ENCODE measurements at places on chromosomes 5 and 9.

GRCh38 chr5:42894057-42894456 lies 82.4 kb upstream of the SELENOP start:
- no peak for DNase-seq

DNA sequence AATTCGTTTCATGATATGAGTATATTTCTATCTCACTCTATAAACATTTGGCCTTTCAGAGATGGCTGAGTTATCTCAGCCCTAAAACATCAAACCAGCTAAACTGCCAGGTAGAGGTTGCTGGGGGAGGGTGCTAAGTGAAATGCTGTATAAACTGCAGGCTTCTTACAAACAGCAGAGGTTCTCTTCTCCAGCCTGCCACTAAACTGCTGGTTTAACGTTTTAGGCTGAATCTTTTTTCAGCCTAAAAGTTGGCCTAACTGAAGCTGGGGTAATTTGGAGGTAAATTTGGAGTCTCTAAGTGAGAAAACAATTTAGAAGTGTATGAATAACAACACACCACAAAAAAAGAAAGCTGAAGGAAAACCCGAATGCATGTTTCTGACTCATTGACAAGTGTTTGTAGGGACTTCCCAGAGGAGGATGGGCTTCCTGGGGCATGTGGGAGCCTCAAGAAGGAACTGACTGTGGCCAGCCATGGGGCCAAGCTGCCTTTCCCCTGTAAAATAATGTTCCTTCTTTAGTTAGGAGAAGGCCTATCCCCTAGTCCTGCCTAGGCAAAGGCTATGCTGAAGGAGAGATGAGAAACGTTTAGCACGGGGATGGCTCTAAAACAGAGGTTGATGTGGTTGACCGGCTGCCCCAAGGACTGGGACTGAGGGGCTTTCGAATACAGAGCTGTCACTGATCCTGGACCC lies 44.3 kb downstream of the SLC28A3 start:
- DNase-seq: no peak

GRCh38 chr9:4297786-4298254 lies 2.0 kb downstream of the GLIS3 start:
- DNase-seq: peak; percentile 62

DNA sequence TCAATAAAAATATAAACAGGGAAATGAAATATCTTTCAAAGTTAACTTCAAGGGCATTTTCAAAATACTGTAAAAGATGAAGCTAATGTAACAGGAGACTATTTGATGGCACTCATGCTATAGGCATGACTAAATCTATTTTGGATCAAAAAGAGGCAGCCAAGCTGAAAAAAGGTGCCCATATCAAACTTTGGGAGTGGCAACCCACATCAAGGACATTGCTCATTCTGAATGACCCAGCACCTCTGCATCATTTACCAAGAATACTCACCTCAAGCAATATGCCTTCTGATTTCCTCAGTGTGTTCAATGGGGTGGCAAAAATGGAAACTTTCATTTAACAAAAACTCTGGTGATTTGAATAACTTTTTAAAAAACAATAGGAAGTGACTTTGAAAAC lies 853.3 kb downstream of the TLE1 start:
- DNase-seq: no peak

DNA sequence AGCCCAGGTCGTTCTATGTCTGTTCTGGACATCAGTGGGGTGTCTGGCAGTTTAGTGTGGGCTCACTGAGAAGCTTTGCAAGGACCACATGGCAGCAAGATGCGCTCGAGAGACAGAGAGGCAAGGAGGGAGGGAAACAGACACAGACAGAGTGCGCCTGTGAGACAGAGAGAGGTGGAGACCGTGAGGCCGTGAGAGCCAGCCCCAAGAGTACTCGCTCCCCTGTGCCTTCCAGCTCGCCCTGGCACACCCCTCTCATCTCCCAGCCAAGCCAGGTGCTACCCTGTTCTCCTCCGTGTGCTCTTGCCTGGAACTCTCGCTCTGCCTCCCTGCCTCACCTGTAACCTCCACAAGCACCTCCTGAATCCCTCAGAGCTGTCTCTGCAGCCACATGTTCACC lies 106.8 kb downstream of the EHMT1 start:
- DNase-seq: no peak

GRCh38 chr5:56475689-56476486 lies 242.8 kb upstream of the ANKRD55 start:
- no peak for DNase-seq

DNA sequence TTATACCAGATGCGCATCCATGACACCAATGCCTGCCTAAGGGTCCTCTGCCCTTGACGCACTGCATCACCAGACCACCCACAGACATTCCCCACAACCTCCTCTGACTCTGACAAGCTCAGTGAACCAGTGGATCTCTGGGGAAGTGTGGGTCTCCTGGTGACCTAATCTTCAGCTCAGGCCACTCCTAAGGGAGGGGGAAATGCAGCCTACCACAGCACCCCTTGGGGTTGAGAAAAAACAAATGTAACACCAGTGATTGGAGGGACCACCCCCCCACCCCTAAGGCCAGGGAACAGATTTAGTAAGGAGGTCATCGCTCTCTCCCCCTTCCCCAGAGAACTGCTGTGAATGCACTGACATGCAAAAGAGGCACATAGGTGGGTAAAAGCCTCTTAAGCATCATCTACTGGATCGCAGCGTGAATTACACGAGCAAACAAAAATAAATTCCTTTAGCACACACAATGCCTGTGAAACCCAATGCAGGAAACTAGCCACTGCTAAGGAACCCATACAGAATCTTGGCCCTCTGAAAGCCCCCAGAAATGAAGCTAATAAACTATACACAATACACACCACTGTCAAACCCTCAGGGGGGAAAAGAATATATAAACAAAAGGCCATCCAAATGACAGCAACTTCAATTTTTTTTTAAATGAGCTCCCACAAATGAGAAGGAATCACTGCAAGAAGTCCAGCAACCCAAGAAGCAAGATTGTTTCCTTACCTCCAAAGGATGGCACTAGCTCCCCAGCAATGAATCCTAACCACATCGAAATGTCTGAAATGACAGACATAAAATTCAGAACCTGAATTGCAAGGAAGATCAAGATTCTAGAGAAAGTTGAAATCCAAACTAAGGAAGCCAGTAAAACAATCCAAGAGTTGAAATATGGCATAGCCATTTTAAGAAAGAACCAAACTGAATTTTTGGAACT lies 513.7 kb upstream of the PTGER4 start:
- no peak for DNase-seq

- DNase-seq: no peak
Measured at GRCh38 chr5:154333016-154333415, 112.8 kb upstream of the SAP30L start.

DNA sequence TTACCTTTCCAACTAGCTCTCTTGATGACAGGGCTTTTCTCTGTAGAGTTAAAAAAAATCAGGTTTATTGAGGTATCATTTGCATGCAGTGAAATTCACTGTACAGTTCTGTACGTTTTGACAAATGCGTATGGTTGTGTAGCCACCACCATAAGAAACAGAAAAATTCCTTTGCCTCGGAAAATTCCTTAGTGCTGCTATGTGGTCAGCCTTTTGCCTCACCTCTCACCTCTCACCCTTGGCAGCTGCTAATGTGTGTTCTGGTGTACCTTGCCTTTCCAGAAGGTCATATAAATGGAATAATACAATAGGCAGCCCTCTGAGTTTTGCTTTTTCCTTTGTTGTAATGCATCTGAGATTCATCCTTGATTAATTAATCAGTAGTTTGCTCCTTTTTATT lies 28.4 kb downstream of the PCSK5 start:
- no peak for DNase-seq

GRCh38 chr5:149415066-149415967 lies 36.2 kb upstream of the IL17B start:
- no peak for DNase-seq

DNA sequence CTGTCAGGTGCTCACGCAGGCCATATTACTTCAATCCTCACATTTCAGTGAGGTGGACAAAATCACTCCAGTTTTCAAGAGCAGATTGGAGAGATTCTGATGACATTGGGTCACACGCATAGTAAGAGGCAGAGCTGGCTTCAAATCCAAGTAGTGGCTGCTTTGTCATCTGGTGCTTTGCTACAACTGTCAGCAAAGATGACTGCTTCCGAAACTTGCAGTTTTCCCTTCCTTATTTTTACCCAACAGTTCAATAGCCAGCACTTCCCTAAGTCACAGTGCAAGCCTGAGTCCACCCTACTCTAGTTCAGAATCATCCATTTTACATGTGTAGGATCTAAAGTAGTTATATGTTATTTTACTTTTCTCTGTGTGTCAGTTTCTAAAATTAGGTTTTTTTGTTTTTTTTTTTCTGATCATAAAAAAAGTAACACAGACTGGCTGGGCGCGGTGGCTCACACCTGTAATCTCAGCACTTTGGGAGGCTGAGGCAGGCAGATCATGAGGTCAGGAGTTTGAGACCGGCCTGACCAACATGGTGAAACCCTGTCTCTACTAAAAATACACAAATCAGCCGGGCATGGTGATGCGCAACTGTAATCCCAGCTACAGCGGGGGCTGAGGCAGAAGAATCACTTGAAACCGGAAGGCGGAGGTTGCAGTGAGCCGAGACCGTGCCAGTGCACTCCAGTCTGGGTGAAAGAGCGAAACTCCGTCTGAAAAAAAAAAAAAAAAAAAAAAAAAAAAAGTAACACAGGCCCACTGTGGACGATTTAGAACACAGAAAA lies 49.6 kb downstream of the ANKDD1B start:
- no peak for DNase-seq

DNA sequence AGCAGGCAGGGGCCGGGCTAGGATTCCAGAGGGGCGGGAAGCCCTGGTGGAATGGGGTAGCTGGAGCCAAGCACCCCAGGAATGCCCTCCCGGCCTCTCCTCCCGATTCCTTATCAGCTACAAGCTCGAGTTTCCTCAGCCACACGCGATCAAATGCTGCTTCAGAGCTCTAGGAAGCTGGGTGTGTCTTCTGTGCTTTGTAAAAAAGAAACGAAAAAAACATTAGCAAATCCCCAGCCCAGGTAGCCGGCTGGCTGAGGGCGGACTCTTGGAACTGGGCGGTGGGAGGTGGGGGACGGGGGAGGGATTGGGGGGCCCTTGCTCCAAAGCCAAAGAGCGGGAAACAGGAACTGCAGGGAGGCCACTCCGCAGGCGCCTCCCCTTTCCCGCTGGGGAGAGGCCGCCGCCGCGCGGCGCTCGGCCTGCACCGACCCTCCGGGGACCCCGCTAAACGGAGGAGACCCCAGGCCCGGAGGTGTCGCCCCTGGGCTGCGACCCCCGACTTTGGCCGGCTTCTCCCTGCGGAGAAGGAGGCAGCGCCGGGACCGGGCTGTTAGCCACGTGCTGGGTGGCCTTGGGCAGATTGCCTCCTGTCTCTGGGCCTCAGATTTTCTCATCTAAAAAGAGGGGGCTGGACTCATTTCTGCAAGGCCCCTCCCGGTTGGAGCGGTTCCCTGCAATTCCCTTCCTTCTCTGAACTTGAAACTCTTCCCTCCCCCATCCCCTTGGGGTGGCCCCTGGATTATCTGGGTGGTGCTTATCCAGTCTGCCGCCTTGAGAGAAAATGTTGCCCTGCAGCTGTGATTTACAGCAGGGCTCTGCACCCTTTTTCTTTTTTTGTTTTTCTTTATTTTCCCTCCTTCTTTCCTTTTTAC lies 40.9 kb upstream of the FABP6 start:
- DNase-seq: peak; percentile 88

GRCh38 chr5:116487045-116487444 lies 87.6 kb downstream of the SEMA6A start:
- DNase-seq: no peak

GRCh38 chr5:15550502-15551112 lies 50.6 kb downstream of the FBXL7 start:
- no peak for DNase-seq

GRCh38 chr5:181044662-181045305 lies 4.7 kb downstream of the BTNL9 start:
- DNase-seq: peak; percentile 49

DNA sequence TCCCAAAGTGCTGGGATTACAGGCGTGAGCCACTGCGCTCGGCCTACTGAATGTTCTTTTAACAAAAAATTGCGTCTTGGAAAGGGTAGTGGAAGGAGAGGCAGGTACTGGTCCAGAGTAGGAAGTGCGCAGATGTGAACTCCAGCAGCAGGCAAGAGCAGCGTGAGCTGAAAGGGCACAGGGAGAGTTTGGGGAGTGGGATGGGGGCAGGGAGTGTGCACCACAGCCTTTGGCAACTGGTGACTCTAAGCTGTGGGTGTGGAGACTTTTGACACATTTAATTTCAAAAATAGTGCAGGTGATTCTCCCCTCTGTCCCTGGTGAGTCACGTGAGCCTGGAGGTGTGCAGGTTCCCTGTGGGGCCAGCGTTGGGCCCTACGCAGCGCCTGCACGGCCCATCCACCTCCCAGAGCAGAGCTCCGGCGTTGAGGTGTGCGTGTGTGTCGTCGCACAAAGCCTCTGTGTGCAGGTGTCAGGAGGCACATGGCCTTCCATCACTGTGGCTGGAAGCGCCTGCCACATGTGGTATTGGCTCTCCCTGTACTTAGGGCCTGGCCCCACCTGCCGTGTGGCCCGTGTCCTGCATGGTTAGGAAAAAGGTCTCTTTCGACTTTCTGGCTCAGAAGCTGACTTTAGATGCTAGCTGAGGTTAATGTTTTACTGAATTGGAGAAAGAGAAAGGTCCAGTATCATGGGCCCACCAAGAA lies 11.5 kb downstream of the SQSTM1 start:
- no peak for DNase-seq

- DNase-seq: no peak
Measured at GRCh38 chr5:156421798-156422197, 94.8 kb downstream of the SGCD start.

GRCh38 chr5:170161069-170161468 lies 55.4 kb downstream of the FOXI1 start:
- DNase-seq: no peak

DNA sequence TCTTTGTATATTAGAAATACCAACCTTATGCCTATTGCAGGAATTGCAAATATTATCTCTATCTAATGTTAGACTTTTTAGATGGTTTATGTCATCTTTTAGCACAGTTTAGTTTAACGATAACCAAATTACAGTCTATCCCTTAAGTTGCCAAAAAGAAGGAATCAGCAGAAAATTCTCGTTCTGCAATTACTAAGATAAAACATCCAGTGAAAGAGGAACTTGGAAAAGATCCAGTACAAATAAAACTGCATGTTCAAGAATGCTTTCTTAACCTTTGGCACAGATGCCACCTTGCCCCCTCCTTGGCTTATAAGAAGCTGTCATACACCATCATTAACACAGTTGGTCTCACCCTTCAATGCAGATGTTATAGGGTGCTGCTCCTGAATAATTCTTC lies 124.0 kb downstream of the SEMA5A start:
- no peak for DNase-seq

DNA sequence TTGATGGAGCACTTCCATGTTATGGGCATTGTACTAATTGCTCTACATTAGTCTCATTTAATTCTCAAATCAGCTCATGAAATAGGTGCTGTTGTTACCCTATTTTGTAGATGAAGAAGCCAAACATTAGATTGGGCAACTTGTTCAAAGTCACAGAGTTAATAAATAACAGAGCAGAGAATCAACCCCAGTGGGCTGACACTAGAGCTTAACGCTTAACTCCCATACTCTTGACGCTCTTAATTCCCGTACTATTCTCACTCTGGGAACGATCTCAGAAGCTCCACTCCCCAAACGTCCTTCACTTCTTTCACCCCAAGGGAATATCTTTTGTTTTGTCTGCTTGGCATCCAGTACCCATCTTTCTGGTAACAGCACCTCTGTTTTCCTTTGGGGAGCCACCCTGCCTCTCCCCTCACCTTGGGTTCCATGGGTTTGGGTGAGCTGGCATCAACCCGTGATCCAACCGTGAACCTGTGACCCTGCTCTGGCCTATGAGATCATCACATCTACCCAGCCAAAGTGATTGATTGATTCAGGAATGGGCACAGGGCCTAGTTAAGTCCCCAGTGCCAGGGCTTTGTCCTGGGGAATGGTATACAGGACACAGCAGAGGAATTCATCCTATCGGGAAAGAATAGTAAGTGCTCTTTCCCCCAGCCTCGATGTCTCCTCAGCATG lies 169.2 kb downstream of the NR3C1 start:
- no peak for DNase-seq
